Neural crest cell (in vitro differentiated cells): ENCODE measurements at places on chromosomes 1 and 21.

DNA sequence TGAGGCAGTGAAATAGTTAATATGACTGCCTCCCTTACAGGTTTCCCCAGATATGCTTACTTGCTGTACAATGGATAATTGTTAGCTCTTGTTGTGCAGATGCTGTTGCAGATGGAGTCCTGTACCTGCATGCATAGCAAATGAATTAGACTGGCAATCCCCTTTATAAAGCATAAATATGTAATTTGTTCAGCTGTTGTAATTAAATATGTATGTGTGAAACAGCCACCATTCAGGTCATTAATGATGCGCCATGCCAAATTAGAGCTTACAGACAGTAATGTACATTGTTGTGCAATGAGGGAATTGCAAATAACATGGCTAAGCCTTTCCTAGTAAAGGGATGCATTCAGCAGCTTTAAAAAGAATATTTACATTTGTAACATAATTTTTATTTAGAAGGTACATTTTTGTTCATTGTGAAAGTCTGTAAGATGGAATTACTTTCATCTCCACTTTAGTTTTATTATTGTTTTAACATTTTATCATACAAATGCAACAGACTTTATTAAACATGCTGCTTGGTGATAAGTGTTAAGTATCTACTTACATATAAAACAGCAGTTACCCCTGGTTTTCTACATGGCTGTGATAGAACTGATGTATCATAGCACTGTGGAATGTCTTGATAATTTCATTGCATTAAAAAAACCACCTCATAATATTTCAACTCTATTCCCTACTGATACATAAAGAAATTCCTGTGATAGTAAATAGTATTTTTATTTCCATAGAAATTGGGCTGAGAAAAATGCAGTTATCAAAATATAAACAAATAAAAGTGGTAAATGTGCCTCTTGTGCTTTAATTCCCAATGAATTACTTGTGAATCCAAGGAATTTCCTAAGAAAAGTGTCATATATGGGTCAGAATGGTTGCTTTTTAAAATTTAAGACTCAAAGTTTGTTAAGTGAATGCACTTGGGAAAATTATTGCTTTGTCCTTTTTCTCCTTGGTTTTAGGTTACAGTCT, 99.0 kb downstream of the NFIA start:
- H3K27me3 ChIP-seq, result no peaks in the 10 kb centered on the region
- no peaks in the 10 kb centered on the region for H3K36me3 ChIP-seq

DNA sequence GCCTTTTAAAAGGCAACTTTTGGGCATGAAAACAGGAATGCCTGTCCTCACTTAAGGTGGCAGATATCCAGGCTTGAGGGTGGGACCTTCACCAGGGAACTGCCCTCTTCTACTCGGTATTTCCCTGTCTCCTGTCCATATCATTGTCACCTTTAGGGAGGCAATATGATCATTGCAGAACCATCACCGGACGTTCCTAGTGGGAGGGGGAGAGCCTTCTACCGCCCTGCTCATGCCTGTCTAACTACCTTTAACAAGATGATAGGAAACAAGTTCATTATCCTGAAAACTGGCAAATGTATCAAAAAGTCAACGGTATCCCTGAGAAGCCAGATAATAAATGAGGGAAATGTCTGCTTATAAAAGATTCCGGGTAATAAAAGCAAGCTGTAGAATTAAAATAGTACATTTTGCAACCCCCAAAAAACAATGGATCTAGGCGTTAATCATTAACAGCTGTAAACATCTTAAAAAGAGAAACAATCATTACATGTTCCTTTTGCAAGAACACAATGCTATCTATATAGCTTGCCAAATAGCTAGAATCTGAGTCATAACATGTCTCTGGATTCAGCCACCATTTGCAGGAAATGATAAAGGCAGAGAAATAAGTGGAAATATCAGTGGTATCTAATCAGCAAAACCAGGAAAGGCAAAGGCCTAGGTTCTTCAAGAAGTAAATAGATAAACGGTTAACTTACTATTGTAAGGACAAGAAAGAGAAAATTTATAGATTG, 852.9 kb upstream of the ADGRL4 start:
- no peak overlapping the region for H3K27ac ChIP-seq
- peaks cover 15% of the 10 kb centered on the region for H3K4me1 ChIP-seq
- no peak for DNase-seq
- no peak overlapping the region for H3K4me3 ChIP-seq
- no peaks in the 10 kb centered on the region for H3K27me3 ChIP-seq
- peaks cover 16% of the 10 kb centered on the region for H3K36me3 ChIP-seq

- no peaks in the 10 kb centered on the region for H3K36me3 ChIP-seq
- no peak overlapping the region for H3K4me3 ChIP-seq
- DNase-seq, result no peak
- no peaks in the 10 kb centered on the region for H3K4me1 ChIP-seq
- peaks cover 21% of the 10 kb centered on the region for H3K27me3 ChIP-seq
Measured at GRCh38 chr1:19858893-19859292, 23.3 kb upstream of the OTUD3 start.

DNA sequence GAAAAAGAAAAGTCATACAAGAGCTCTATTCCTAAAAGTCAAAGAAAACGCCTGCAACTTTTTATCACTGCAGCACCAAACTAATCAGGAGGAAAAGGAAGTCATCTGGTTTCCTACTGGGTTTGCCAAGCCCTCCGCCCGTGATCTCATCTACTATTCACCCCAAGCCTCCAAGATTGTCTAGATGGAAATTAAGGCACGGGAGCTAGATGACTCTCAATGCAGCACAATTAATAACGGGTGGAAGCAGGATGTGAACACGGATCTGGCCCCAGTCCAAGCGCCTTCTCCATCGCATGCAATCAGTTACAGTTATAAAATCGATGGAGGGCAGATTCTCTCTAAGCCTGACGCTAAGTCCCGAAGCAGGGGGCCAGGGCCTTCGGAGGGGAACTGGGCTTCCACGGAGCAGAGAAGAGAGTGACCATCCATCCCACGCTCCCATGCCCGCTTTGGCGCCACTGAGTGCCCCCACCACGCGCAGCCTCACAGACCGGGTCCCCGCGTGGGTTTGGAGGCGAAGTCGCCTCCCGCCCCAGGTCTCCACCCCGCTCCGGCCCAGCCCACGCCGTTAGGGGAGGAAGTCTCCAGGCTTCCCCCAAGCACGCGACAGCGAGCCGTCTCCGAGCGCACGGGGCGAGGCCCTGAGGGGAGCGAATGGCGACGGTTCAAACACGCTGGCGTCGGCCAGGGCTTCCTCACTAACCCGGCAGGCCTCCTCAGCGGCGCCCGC, 1.8 kb downstream of the HSF2BP start:
- H3K36me3 ChIP-seq, result peaks cover 2% of the 10 kb centered on the region
- no peak for DNase-seq
- no peak overlapping the region for H3K27ac ChIP-seq
- H3K27me3 ChIP-seq, result no peaks in the 10 kb centered on the region
- H3K4me1 ChIP-seq, result peaks cover 23% of the 10 kb centered on the region
- peak overlapping the region; percentile 68 for H3K4me3 ChIP-seq

DNA sequence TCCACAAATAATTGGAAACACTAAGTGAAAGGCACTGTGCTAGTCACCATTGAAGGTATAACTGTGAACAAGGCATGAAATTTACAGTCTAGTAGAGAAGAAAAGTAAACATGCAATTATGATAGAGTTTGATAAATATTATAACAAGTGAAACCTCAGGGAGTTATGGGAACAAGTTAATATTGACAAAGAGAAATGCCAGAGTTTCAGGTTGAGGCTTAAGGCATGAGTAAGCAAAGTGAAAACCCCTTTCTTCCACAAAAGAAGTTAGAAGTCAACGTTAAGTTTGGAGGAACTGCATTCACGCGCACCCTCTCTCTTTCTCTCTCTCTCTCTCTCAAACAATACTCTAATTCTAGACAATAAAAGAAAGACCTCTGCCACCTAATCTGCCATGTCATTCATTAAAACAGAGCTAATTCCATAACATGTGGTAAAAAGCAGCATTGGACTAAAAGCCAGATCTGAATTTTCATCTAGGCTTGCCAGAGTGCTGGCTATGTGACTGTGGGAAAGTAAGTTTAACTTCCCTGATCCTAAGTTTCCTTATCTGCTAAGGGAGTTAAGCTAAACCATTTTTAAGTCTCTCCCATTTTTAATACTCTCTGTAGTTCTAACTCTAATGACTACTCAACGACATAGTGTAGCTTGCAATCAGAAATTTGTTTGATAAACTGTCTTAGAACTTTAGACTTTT, 22.0 kb downstream of the SLC44A5 start:
- H3K4me3 ChIP-seq, result no peak overlapping the region
- H3K36me3 ChIP-seq, result peaks cover 7% of the 10 kb centered on the region
- H3K27me3 ChIP-seq, result no peaks in the 10 kb centered on the region
- H3K4me1 ChIP-seq, result peaks cover 20% of the 10 kb centered on the region
- H3K27ac ChIP-seq, result peak overlapping the region; percentile 65

DNA sequence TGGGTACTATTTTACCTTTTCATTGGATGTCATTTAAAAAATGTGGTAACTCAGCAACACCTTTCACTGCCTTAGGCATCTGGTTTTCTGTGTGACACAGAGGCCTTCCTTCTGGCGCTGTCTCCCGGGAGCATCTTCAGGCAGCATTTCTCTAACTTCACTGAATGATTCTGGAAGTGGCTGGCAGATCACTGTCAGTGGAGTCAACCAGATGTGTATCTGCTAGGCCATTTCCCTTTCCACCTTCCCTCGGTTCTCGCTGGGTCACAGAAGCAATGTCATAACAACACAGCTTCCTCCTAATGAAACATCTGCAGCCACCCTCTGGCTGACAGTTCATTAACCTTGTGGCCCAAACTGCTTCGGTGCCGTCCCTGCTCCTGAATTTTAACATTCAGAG, 137.8 kb downstream of the KIF26B start:
- no peaks in the 10 kb centered on the region for H3K27me3 ChIP-seq
- no peak overlapping the region for H3K27ac ChIP-seq
- H3K36me3 ChIP-seq, result no peaks in the 10 kb centered on the region
- no peak for DNase-seq

- H3K4me1 ChIP-seq, result peaks cover 40% of the 10 kb centered on the region
- H3K27ac ChIP-seq, result no peak overlapping the region
- H3K4me3 ChIP-seq, result no peak overlapping the region
Measured at GRCh38 chr1:167467126-167467710, 51.1 kb downstream of the CD247 start.

DNA sequence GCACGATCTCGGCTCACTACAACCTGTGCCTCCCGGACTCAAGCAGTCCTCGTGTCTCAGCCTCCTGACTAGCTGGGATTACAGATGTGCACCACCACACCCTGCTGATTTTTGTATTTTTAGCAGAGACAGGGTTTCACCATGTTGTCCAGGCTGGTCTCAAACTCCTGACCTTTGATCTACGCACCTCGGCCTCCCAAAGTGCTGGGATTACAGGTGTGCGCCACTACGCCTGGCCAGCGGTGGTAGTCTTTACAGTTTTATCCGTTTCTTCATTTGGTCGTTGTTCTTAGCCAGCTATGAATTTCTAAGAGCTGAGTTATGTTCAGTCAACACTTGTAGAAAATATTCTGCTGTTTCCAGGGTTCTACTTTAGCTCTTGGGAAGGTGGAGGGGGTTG, 53.3 kb downstream of the AKNAD1 start:
- peaks cover 21% of the 10 kb centered on the region for H3K36me3 ChIP-seq
- H3K4me3 ChIP-seq, result no peak overlapping the region
- no peaks in the 10 kb centered on the region for H3K27me3 ChIP-seq
